Stimulated activated CD8-positive, alpha-beta memory T cell treated with anti-CD3 and anti-CD28 coated beads, Interleukin-2, amount 100 ng/mL, for 1 hour (primary cell): ENCODE measurements at places on chromosomes 5 and 9.

DNA sequence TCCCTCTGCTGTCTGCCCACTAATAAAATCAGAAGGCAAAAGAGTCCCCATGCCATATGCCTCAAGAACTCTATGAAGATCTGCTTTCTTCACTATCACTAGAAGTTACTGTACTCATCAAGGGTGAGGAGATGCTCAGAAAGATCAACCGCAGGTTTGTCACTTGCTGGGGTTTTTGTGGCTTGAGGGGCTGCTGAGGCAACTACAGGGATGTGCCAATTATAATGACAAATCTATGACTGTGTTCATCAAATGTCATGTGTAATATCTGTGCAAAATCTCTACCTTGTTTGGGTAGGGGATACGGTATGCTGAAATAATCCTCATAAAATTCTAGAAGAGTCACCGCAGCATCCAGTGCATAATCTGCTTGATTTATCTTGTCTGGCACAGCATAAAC, 13.0 kb downstream of the ERAP1 start:
- peak; percentile 35 for DNase-seq

- DNase-seq = no peak
Measured at GRCh38 chr5:96200641-96201040, 232.4 kb downstream of the PCSK1 start.

DNA sequence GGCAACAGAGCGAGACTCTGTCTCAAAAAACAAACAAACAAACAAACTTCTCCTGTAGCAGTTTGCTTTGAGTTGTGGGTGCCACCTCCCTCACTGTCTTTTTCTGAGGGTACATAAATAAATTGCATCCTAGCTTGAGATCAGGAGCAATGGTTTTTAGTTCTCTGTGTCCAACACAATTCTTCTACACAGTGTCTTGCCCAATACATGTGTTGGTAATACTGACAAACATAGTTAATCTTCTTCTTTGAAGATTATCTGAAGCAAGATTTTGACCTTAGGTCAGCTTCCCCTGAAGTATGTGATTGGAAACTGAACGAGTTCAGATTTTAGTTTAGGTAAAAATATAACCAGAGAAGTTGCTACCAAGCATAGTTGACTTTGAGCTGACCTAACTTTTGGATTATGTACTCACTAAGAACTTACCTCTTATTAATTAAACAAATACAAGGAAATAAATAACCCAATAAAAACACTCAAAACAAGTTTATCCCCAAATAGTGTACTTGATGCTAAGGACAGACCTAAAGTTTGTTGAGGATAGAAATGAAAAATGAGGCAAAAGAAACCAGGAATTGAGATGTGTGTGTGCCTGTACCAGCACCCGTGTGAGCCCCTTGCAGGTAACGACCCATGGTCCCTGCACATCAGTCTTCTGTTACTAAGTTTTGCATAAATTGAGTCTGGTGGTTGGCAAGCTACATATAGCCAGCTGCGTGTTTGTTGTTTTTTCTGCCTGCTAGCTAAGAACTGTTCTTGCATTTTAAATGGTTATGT, 16.2 kb downstream of the TJP2 start:
- DNase-seq = no peak

- no peak for DNase-seq
Measured at GRCh38 chr5:128711216-128711615, 173.2 kb upstream of the FBN2 start.

DNA sequence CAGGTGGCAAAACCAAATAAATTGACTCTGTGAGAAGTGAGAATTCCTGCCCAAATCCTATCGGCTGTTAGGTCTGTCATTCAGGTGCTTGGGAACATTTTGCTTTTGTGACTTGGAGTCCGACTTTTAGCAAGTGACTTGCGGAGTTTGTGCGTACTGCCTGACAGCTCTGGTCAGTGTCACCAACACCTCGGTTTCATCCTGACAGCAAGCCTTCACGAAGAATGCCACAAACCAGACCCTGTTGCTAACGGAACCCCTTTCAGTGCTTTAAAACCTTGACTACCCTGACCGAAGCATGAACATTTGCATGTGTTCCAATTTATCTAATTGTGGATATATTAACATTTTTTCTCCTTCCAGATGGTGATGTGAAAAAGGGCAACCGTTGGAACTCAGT, 26.5 kb downstream of the LIX1 start:
- DNase-seq = no peak

- DNase-seq = no peak
Measured at GRCh38 chr9:20264896-20265295, 357.4 kb downstream of the MLLT3 start.

- no peak for DNase-seq
Measured at GRCh38 chr5:168282120-168282519, 9.3 kb upstream of the WWC1 start.

- DNase-seq = no peak
Measured at GRCh38 chr5:40404613-40405012, 275.1 kb upstream of the PTGER4 start.

DNA sequence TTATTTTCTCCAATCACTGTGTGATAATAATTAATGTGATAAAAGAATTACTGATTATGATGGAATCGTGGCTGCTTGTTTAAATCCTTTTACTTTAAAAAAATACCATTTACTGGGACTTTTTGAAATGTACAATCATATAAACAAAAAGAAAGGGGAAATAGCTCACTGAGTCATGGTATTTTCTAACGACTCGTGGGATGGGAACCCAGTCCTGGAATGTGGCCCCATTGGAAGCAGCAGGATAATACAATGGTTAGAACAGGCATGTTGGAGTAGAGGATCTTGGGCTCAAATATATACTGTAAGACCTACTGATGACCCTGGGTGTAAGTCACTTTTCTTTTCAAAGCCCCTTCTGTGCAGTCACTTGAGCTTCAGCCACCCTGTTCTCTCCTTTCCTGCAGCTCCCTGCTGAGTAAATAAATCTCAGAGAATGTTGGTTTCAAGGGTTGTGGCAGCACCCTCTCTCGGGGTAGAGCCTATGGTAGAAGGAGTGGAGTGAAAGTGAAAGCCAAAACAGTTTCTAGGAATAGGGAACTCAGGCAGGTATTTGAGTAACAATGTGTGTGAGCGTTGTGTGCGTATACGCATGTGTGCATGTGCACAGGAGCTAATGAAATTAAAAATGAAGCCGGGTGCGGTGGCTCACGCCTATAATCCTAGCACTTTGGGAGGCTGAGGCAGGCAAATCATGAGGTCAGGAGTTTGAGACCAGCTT, 40.8 kb upstream of the LARP1 start:
- DNase-seq = no peak

GRCh38 chr5:124104821-124105220, 592.8 kb downstream of the CSNK1G3 start:
- no peak for DNase-seq

DNA sequence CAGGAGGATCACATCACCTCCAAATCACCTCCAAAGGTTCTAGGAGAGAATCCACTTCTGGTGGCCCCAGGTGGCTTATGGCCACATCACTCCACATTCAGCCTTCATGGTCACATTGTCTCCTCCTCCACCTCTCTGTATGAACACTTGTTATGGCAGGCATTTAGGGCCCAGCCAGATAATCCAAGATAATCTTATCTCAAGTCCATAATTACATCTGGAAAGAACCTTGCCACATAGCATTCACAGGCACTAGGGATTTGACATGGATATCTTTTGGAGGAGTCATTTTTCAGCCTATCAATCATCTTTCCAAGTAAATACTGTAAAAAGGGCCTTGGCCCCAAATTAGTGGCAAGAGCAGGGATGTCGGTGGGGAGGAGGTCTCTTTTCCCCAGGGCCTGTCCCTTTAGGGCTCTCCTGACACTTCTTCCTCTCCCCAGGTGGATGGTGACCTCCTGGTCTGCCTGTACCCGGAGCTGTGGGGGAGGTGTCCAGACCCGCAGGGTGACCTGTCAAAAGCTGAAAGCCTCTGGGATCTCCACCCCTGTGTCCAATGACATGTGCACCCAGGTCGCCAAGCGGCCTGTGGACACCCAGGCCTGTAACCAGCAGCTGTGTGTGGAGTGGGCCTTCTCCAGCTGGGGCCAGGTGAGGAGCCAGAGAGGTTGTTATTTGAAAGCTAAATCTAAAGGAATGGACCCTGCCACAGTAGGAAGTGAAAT, 140.9 kb downstream of the SAXO1 start:
- DNase-seq = no peak
